ENCODE measurements at places on chromosomes 4 and X.
A peak's percentile ranks its signal among the peaks of the same experiment; 100 is the strongest.

GRCh38 chr4:89836031-89836745 lies 773 bp downstream of the SNCA start:
- no peak for DNase-seq

GRCh38 chr4:9808077-9808476 lies 26.6 kb downstream of the DRD5 start:
- no peak for DNase-seq

DNA sequence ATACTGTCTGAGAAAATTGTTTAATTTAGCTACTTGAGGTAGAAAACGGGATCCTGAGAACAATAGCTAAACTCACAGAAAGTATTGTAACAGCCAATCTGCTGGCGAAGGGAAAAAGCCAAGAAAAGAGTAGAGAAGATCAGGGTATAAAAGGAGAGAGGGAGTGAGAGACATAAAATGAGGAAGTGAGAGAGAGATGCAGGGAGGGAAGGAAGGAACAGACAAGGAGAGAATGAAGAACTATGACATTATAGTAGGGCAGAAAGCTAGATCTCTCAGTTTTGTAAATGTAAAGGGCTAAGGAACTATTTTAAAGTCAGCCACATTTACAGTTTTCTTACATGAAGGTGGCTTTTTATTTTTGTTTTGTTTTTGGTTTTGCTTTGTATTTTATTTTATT lies 1.6 kb upstream of the GIMD1 start:
- no peak for DNase-seq

- DNase-seq, result no peak
These were observed 60.5 kb upstream of the CITED1 start for GRCh38 chrX:72366178-72366577.

DNA sequence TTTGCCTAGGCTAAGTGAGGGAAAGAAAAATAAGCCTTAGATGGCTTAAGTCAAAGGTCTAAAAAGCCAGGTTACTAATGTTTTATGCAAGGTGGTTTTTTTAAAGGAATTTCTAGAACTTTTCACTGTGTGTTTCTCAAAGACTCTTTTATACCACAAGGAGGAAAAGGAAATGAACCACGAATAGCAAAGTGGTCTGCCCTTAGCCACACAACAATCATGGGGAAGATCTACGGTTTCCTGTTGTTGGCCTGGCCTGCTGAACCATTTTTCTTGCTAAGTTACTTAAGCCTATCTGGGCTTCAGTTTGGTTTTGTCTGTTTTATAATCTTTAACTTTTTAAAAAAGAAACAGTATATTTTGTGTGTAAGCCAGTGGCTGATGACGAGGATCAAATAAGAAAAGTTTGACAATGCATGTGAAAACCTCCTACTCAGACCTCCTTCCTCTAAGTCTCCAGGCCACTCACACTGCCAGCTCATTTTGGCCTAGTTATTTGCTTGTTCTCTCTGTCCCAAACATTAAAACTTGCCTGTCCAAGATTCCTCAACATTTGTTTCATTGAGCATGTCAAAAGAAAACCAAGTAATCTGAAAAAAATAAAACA lies 56.7 kb upstream of the COL25A1 start:
- no peak for DNase-seq

DNA sequence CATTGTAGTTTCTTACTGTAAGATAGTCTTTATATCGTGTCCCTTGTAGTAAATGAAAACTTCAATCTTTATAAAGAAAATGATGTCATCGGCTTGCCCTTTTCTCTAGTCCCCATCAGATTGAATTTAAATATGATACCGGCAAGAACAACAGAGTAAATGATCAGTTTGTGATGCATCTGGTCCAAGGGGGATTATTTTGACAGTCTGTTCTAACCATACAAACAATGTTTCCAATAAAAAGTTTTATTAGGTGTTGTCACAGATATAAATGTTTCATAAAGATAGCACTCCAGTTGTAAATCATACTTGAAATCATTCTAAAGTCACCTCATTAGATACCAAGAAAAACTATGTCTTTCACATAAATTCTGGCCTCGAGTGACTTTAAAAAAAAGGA lies 72.3 kb downstream of the SLC9A6 start:
- DNase-seq, result no peak

- no peak for DNase-seq
These were observed 87.2 kb downstream of the HS3ST1 start for GRCh38 chr4:11341337-11342043.

GRCh38 chr4:86007042-86007441 lies 352.8 kb downstream of the MAPK10 start:
- no peak for DNase-seq

DNA sequence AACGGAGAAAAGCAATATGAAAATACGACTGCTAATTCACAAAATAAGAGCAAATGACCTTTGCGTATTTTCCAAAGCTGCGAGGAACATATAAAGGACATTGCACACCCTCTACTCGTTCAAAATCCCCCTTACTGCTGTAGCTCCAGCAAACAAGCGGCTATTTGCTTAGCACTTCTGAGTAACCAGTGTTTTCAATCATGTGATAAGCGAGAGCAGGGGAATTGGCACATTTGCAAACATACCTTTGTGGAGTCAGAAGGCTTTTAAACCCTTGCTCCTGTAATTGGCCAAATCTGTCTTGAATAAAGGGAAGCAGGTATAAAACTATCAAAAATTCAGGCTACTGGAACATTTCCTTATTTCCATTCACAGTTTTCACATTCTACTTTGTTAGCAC lies 610.2 kb downstream of the UBE2NL start:
- no peak for DNase-seq

DNA sequence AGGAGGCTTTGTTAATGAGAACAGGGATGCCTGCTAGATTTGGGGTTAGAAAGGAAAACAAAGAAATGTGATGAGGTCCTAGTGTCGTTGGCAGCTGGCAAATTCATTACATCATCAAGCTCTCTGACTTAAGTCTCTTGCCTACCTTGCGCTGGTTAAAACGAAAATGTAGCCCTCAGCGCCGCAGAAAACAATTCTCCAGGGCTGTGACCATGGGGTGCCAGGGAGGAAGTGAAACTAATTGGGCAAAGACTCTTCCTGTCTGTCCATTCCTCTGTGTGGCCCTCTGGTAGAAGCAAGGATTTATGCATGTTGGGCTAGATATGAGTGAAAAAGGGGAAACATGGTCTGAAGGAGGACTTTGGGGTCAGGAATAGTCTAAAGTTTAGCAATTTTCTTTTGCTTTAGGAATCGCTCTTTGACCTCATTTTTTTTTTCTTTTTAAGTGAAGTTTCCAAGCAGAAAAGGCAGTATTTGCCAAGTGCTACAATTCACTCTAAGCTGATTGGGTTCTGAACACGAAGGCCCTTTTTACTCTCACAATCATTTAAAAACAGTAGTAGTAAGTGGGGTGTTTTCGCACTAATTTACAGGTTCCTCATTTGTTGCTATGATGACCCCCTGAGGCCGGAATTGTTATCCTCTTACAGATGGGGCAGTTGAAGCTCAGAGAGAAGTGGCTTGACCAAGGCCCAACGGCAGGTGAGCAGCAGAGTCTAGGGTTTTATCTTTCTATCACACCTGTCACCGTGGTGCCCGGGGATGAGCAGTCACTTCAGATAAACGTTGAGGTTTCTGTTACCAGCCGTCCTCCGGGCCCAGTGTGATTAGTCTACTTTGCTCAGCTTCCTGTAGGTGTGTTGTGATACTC lies 27.3 kb upstream of the CHRNA9 start:
- no peak for DNase-seq

DNA sequence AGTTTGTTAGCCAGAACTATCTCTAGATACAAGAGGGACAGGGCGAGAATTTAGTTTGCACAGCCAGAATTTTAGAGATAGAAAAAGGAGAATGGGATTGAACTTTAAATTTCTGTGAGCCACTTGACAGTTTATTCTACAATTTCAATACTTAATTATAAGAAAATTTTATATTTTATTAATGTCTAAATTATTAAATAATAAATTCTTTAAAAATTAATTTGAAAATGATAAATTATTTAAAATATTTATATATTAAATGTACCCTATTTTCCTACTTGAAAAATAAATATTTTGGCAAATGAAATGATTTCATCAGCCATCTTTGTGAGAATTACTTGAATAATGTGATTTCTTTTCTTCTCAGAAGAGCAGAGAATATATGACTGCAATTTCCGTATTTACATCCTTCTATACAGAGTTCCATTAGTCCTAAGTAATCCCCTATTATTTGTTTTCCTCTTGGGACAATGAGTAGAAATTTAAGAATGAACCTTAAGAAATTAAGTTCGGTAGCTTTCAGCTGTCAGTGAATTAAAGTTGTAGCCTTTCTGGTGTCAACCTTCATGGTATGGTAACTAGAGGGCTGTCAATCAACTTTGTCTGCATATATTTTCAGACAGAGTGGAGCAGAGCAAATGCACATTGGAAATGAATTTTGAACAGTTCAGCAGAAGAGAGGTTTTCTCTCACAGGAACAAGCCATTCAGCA lies 763.9 kb downstream of the PCDH18 start:
- no peak for DNase-seq

GRCh38 chrX:13697976-13698375 lies 9.0 kb downstream of the RAB9A start:
- no peak for DNase-seq

DNA sequence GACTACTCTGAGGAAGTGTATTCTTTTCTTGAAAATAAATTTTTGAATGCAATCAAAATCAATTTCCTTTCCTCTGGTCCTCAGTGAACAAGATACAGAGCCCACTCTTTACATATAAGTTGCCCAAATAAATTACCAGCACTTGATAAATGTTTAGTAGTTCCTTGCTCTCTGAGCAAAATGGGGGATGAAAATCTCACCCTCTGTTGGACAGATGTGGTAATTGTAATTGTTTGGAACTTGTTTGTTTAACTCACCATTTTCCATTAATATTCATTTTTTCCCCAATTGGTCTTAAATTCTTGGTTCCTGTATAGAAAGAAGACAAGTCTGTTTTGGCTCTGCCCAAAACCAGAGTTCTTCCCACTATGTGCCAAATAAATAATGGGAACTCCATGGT lies 146.3 kb downstream of the LDB2 start:
- no peak for DNase-seq

GRCh38 chr4:174058846-174059245 lies 224.6 kb downstream of the FBXO8 start:
- no peak for DNase-seq

DNA sequence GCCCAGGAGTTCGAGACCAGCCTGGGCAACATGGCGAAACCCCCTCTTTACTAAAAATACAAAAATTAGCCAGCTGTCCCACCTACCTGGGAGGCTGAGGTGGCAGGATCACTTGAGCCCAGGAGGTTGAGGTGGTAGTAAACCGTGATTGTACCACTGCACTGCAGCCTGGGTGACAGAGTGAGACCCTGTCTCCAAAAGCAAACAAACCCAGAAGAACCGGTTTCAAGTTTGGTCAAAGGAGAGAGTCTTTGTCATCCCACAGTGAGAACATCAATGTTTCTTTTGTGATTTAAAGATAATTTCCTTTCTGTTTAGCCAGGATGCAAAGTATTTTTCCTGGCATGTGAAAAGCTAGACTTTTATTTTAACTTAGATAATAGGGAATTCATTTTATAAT lies 26.7 kb downstream of the PDK3 start:
- no peak for DNase-seq

GRCh38 chrX:69189576-69190371 lies 24.5 kb upstream of the PJA1 start:
- no peak for DNase-seq

DNA sequence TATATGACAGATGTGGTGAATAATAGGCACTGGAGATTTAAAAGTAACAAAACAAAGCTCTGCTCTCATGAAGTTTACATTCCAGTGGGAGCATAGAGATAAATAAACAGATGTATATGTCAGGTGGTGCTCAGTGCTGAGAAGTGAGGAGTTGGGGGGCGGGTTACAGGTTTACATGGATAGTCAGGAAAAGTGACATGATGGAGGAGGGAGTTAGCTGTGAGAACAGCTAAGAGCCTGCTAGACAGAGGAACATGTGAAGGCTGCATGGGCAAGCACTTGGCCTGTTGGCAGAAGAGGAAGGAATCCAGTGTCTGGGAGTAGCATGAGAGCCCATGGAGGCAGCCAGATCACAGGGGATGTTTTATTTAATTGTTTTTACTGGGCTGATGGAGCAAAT lies 10.2 kb upstream of the TMEM156 start:
- no peak for DNase-seq

- DNase-seq, result no peak
These were observed 272.8 kb upstream of the EPHA5 start for GRCh38 chr4:65943076-65943475.

DNA sequence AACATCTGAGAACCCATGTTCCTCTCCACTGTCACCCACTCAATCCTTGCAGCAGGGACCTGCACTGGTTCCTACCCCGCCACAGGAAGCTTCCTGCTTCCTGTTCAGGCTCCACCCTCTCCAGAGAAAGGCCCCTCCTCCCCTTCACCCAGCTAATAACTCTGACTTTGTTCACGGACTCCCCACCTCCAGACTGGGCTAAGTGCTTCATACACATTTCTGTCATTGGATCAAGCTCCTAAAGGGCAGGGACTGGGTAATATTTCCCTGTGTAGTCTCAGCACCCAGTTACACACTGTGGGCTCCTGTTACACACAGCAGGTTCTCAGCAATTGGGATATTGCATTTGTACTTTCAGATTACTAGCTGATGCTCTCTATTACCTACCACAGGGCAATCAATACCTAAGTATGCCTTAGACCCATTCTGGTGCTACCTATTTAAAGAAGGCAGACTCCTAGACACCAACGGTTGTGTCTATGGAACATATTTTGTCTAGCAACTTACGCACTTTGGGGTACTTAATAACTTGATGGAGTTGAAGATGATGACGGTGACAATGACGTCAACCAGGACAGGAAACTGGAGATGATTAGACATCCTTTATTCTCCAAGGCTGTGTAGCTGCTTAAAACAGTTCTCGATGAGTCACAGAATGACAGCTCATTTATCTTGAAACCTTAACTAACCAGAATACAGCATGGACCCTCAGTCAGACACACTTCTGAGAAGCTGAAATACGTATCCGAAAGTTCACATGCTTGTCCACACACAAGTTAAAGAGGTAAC lies 58.1 kb downstream of the MAML3 start:
- peak; percentile 50 for DNase-seq

- no peak for DNase-seq
These were observed 124.5 kb downstream of the CFAP299 start for GRCh38 chr4:80459918-80460473.

DNA sequence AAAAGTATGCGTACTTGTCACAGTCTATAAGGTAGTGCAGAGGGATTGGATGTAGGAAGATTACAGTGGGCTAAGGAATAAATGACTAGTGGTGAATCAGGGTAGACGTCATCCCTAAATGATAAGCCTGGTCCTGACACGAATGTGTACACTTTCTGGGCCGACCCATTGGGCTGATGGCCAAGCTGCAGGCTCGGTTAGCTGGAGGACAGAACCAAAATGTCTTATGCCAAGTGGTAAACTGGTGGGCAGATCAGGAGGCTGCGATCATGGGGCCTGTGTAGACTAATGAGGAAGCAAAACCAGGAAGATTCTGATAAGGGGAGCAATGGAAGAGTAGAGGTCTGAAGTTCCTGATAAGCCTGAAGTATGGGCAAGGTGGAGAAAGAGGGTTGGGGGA lies 272.8 kb upstream of the GATB start:
- no peak for DNase-seq

DNA sequence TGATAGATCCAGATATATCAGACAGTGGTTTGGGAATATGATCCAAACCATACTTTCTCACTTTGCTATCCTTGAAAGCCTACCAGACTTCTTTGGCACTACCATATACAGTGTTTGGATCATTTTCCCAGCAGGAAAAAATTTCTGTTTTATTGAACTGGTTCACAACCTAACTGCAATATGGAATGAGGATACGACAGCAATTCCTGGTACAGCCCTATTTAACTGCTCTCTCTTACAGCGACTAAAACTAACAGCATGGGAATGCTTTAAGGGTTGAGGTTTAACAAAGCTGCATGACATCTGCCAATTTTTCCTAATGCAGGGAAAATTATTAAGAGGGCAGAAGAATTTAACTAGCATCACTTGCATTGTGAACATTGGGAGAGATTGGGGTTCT lies 47.3 kb downstream of the RS1 start:
- no peak for DNase-seq

Data from stimulated activated naive CD4-positive, alpha-beta T cell treated with Interleukin-2 at 50 U/mL for 16 hours (primary cell).